Stimulated activated CD4-positive, alpha-beta T cell treated with anti-CD3 and anti-CD28 coated beads, Interleukin-2, amount 100 ng/mL, for 48 hours (primary cell): ENCODE measurements at places on chromosomes 13 and 19.

DNA sequence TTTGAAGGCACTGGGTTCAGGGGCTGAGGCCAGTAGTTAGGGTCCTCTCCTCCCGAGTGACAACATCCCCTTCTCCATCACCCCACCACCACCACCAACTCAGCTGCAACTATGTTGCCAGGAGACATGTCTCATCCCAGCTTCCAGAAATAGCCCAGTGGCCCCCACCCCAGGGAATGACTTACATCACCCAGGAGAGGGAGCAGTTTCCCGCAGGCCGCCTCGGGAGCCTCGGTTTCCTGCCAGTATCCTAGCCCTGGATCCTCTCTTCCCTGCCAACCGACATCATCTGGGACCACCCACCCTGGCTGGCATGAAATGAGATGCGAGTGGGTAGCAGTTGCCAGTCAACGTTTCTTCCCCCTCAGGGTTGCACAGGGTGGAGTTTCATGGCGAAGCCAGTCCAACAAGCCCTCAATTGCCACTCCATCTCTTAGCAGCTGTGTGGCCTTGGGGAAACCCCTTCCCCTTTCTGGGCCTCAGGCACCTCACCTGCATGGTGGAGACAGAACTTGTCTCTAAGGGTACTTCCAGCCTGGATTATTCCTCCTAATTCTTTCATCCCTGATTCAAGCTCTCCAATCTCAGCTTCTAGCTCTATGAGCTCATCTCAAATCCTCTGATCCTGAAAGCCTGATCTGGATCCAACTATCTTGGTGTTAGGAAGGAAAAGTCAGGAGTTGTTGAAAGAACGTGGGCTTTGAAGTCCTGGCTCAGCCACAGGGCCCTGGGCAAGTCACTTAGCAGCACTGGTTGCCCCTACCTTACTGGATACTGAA is 3.9 kb upstream of the GSK3A start:
- DNase-seq = no peak

DNA sequence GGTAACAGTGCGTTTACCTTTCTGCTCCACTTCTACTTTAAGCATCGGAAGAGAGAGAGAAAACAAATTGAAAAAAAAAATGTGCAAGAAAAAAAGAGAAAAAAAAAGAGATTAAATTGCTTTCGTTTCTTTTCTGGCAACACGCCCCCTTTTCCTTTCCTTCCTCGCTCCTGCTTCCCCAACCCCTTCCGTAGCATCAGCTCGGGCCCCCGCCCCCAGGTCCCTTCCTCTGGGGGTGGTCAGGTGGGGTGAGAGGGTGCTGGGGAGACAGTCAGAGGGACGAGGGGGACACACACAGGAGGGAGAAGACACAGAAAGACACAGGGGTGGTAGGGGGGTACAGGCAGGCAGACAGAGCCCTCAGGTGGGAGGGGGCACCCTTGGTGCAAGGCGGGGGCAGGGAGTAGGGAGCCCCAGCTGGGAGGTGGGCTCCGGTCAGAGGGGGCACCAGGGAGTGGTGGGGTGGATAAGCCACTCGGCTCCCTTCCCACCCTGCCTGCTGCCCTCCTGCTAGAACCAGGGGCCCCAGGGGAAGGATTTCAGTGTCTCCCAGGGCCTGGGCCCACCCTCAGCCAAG is 30.7 kb upstream of the ASF1B start:
- DNase-seq = no peak

DNA sequence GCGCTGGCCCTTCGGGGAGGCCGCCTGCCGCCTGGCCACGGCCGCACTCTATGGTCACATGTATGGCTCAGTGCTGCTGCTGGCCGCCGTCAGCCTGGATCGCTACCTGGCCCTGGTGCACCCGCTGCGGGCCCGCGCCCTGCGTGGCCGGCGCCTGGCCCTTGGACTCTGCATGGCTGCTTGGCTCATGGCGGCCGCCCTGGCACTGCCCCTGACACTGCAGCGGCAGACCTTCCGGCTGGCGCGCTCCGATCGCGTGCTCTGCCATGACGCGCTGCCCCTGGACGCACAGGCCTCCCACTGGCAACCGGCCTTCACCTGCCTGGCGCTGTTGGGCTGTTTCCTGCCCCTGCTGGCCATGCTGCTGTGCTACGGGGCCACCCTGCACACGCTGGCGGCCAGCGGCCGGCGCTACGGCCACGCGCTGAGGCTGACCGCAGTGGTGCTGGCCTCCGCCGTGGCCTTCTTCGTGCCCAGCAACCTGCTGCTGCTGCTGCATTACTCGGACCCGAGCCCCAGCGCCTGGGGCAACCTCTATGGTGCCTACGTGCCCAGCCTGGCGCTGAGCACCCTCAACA is 1.2 kb downstream of the F2RL3 start:
- DNase-seq = no peak

- DNase-seq = no peak
Measured at GRCh38 chr13:75258159-75258782, 223.7 kb downstream of the TBC1D4 start.

- no peak for DNase-seq
Measured at GRCh38 chr13:40452038-40452666, 214.3 kb downstream of the FOXO1 start.

DNA sequence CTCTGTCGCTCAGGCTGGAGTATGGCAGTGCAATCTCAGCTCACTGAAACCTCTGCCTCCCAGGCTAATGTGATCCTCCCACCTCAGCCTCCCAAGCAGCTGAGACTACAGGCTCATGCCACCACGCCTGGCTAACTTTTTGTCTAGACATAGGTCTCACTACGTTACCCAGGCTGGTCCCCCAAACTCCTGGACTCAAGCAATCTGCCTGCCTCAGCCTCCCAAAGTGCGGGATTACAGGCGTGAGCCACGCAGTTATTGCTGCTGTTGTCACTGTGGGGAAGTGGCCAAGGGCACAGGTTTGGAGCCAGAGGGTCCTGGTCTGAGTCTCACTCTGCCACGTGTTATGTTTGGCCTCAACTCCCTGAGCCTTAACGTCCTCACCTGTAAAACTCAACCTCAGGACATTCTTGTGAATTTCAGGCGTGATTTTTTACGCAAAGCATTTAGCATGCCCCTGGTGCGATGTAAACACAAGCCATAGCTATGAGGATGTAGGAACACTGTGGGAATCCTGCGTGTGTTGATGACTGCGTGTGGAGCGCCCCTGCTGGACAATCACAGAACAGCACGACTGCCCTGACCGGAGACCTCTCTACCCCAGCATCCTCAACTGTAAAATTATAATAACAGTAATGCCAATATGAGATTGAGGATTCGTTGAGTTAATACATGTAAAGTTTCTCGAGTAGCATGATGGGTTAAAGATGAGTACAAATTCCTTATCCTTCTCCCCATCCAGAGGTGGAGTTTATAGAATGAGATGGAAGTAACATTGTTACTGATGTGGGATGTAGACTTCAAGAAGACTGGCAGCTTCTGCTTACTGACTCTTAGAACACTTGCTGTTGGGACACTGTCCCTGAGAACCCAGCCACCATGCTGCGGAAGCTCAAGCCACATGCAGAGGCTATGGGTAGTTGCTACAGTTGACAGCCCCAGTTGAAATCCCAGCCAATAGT is 41.8 kb upstream of the PNMA8B start:
- DNase-seq = peak; percentile 67

DNA sequence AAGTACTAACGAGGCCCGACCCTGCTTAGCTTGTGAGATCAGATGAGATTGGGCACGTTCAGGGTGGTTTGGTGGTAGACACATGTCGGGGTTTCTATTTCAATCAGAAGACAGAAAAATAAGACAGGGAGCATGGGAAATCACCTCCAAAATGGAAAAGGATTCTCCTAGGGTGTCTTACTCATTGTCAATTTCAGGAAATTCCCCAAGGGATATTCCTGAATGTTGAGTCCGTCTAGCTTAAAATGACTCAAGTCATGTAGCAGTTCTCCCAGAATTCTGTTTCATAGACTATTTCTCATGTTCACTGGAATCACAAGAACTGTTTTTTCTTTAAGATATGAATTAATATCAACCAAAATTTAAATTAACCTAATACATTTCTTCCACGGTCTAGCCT is 380.1 kb downstream of the EFNB2 start:
- DNase-seq = no peak

DNA sequence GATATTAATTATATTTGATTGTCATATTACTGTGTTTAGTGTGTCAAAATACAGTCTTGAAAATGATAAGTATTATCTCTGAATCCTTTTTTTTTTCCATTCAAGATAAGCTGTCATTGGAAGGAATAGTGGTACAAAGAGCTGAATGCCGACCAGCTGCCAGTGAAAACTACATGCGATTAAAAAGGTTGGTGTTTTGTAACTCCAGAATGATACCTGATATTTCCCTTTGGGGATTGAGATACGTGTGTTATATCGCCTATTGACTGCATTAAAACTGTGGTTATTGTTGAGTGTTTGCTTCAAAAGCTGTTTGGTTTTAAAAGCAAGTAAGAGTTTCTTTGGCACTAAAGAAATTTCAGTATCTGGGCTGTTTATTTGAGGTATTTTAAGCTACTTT is 6.5 kb upstream of the KCTD4 start:
- DNase-seq = no peak

- DNase-seq = no peak
Measured at GRCh38 chr13:109922518-109922917, 136.1 kb upstream of the IRS2 start.

GRCh38 chr13:40161931-40162330 is 504.5 kb downstream of the FOXO1 start:
- no peak for DNase-seq

GRCh38 chr13:26584713-26585112 is 27.2 kb downstream of the WASF3 start:
- no peak for DNase-seq

GRCh38 chr13:72643311-72643989 is 84.0 kb downstream of the MZT1 start:
- peak; percentile 60 for DNase-seq

DNA sequence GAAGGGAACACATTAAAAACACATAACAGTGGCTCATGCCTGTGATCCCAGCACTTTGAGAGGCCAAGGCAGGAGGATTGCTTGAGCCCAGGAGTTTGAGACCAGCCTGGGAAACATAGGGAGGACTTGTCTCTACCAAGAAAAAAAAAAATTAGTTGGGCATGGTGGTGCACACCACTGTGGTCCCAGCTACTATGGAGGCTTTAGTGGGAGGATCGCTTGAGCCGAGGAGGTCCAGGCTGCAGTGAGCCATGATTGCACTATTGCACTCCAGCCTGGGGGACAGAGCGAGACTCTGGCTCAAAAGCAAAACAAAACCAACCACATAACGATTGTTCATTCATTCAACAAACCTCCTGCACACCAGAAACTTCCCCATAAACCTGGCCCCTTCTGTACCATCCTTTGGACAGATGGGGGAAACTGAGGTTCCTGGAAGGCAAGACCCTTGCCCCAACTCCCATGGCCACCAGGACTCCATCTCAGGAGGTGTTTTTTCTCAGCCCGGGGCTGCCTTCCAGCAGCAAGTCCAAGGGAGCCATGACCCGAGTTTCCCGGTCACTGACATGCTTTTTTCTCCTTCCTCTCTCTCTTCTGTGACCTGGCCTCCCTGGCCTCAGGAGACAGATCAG is 4.3 kb downstream of the FOSB start:
- DNase-seq = no peak

GRCh38 chr19:18488838-18489626 is 32.8 kb downstream of the ELL start:
- no peak for DNase-seq

GRCh38 chr13:51924756-51925544 is 63.2 kb downstream of the CCDC70 start:
- DNase-seq = no peak

GRCh38 chr13:88176231-88176630 is 505.1 kb downstream of the SLITRK5 start:
- DNase-seq = no peak

- DNase-seq = no peak
Measured at GRCh38 chr13:82713687-82714405, 1168.4 kb downstream of the SLITRK1 start.

DNA sequence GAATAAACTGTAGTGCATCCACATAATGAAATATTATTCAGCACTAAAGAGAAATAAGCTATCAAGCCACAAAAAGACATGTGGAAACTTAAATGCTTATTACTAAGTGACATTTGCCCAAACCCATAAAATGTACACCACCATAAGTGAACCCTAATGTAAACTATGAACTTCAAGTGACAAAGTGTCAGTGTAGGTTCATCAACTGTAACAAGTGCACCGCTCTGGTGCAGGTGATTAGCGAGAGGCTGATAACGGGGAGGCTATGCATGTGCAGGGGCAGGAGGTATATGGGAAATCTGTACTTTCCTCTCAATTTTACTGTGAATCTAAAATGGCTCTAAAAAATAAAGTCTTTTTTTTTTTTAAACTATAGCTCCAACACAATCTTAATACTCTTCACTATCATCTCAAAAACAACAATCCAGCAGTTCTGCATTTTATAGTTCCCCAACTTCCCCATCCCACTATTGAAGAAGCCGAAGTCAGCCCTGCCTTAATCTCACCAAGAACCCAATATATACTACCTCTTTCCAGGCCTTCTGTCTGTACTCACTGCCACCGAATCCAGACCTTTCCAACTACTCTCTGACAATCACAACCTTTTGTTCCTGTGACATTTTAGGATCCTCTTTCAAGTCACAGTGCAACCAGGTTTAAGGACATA is 22.6 kb downstream of the ELF1 start:
- no peak for DNase-seq

DNA sequence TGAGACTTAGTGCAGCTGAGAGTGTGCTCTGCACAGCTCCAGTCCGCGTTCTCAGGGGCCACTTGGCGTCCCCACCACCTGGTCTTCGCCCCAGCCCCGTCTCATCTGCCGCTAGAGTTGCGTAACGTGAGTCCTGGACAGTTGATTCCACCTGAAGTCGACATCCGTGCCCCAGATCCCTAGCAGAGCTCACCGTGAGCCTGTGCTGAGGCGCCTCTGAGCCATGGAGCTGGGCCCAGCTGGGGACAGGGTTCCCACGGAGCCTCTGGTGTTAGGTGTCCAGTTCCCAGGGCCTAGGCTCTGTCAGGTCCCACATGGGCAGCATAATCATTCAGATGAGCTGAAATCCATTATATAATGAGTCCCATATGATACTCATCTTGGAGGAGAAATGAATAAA is 147.1 kb upstream of the SOX1 start:
- DNase-seq = no peak

DNA sequence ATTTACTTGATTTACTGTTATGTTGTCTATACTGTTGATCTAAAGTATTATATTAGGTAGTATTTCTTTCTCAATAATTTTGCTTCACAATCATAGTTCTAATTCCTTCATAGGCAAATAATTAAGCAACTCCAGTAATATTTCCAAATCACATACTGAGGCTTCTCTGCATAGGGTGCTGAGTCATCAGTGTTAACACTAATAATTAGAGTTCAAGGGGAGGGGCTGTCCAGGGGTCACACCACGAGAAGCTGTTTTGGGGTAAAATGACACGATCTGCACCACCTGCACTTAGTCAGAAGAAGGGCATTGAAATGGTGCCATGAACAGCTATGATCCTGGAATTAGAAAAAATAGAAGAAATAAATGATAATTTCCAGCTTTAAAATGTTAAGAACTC is 1230.9 kb upstream of the SLC10A2 start:
- DNase-seq = no peak

DNA sequence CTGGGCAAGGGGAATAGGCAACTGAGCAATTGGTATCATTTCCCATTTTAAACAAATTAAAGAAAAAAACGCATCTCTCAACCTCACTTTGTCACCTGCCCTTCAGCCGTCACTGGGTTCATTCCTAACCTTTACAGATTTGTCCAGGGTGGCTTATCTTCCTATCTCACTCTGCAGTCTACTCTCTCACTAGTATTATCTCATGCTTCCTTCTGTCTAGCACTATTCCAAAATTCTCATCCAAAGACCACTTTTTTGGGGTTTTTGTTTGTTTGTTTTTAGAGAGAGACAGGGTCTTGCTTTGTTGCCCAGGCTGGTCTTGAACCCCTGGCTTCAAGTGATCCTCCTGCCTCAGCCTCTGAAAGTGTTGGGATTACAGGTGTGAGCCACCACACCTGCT is 26.7 kb upstream of the MPHOSPH8 start:
- DNase-seq = no peak
